ENCODE measurements at places on chromosomes 13 and 19.

- DNase-seq: no peak
These were observed 12.1 kb upstream of the MYCBP2 start for GRCh38 chr13:77338961-77339401.

DNA sequence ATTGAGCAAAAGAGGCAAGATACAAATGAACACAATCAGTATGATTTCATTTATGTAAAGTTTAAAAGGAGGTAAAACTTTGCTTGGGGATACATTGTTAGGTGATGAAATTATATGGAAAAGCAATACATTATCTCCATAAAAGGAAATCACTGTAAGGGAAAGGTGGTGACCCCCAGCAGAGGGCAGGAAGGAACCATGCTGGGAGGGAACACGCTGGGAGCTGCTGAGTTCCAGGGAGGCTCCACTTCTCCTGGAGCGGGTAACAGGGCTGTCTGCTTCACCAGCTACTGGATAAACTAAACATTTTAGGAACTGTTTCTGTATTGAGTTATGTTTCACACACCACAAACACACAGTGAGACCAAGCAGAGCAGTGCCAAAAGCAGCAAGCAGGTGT, 91.2 kb downstream of the KATNAL1 start:
- no peak for DNase-seq

DNA sequence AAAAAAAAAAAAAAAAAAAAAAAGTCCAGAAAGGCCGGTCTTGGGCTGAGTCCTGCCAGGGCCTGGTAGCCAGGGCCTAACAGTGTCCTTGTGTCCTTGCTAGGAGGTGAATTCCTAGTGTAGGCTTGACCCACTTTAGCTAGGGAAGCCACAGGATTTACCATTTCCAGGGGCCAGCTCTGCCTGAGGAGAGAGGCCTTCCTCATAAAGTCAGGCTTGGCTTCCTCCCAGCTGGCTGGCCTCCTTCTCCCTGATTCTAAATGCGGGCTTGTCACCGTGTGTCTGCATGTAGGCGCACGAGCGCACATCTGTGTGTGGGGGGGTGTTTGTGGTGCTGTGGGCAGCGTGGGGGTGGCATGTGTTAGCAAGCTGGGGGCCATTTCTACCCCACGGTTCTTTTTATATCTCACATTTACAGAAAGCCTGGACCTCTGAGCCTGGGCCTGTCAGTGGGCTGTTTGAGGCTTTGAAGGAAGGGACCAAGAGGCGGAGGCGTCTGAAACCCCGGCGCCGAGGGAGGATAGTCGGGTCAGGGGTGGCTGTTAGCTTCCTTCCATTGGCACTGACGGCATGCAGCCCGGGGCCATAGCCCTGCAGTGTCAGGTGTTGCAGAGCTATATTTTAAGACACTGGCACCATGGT, 31.7 kb downstream of the IER2 start:
- DNase-seq: no peak

DNA sequence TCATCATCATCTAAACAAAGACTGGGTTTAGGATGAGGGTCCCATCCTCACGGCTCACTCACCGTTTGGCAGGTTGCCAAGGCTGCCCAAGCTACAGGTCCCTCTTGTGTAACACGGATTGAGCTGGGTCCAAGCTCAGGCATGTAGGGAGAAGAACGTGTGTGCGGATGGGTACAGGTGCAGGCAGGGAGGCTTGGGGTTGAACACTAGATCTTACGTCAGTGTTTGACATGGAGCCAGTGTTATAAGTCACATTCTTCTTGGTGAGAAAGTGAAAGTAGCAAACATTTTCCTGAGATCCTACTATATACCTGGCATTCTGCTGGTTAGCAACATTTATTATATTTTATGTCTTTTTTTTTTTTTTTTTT, 136.8 kb upstream of the RNF113B start:
- no peak for DNase-seq

- no peak for DNase-seq
These were observed 1.1 kb downstream of the DHRS12 start for GRCh38 chr13:51802631-51803418.
